ENCODE measurements at places on chromosomes 6 and 20.
A peak's percentile ranks its signal among the peaks of the same experiment; 100 is the strongest.

- DNase-seq = peak; percentile 59
Observed at GRCh38 chr6:111642463-111643158, 36.9 kb upstream of the TRAF3IP2 start.

DNA sequence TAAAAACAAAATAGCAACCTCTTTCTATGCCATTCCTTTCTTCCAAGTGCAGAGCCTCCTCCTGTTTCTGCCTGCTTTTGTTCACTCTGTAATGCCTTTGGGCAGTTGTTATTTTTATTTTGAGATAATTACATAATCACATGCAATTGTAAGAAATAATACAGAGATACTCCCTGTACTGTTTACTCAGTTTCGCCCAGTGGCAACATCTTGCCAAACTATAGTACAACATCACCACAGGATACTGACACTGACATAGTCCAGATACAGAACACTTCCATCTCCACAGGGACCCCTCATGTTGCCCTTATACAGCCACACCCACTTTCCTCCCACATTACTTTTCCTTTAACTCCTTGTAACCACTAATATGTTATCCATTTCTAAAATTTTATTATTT is 59.7 kb downstream of the BANF2 start:
- no peak for DNase-seq

- no peak for DNase-seq
Observed at GRCh38 chr20:35598899-35599775, 16.5 kb upstream of the SPAG4 start.

DNA sequence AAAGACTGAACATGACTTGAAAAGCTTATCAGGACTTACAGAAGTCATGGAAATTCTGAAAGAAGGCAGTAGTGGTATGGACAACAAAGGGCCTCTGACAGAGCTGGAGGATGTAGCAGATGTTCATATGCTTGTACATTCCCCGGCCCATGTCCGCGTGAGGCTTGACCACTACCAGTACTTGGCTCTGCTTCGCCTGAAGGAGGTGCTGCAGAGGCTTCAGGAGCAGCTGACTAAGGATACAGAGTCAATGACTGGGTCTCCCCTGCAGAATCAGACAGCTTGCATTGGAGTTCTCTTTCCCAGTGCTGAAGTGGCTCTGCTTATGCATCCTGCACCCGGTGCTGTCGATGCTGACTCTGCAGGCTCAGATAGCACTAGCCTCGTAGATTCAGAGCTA is 29.2 kb downstream of the TAF11 start:
- no peak for DNase-seq

- no peak for DNase-seq
Observed at GRCh38 chr6:145086197-145086596, 649.1 kb downstream of the EPM2A start.

- peak; percentile 80 for DNase-seq
Observed at GRCh38 chr20:1437235-1437904, 29.3 kb downstream of the NSFL1C start.

DNA sequence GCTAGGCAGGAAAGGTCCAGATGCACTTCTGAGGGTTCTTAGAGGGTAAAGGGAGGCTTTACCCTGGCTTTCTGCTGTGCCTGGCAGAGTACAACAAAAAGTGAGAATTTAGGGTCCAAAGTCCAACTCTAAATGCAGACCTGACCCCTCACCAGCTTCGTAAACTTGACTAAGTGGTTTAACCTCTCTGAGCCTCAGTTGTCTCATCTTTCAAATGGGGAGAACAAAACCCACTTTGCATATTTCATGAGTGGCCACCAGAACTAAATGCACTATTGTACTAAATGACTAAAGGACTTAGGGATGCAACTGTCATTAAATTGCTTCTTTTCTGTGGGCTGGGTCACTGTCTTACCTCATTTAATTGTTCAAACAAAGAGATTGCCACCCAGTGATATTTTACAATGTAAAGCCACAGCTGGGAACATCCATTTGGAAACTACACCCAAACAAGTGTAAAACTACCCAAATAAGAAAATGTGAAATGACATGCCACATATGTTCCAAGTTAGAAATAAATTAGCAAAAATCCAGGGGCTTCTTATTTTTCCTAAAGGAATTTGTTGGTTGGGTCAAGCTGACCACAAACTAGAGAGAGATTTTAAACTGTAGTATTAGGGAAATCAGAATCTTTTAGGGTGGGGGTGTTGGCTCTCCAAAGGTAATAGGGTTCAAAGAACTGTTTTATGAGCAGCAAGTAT is 48.3 kb upstream of the RIN2 start:
- DNase-seq = no peak

DNA sequence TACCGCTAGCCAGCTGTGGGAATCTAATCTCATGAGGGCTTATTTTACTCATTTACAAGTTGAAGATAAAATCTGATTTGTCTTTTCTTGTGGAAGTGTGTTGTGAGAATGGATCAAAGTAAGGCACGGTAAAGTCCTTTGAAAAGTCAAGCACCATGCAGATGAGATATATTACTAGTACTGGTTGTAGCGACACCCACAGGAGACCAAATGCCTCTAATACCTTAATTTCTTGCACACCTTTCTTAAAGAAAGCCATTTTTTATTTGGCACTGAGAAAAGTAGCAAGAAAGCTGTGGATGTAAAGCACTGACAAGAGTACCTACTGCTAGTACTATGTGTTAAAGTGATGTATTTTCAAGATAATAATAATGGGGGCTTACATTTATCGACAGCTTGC is 191.0 kb upstream of the MMS22L start:
- no peak for DNase-seq

DNA sequence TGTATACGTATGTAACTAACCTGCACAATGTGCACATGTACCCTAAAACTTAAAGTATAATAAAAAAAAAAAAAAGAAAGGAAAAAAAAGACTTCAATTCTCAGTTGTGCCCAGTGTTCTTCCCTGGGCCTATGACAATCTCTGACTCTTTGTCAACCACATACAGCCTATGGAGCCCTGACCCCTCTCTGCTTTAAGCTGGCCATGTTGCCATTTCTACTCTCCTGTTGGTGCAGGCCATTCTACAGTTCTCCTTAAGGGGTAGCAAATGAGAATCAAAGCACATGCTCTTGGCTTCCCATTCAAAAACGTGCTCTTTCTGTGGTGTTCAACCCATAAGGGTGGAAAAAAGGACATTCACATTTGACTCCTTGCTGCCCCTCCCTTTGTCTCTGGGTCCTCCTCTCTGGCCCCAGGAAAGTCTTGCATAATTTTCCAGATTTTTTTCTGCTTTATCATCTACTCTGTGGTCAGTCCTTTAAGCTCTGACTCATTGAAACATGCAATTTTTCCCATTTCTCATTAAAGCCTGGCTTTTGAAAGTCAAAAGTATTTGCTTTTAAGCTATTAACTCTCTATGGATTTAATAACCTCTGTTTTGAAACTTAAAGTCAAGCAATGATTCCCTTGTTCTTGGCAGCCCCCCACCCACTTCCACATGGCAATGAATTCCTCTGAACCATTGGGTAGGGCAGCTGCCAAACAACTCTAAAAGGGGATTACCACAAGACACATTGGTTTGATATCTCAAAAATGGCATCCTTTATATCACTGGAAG is 208.6 kb upstream of the MCHR2 start:
- no peak for DNase-seq

GRCh38 chr20:1943275-1944002 is 48.2 kb downstream of the SIRPA start:
- DNase-seq = no peak

- no peak for DNase-seq
Observed at GRCh38 chr20:63268256-63268655, 4.4 kb upstream of the ARFGAP1 start.

GRCh38 chr6:75114806-75115205 is 91.0 kb downstream of the COL12A1 start:
- DNase-seq = no peak

GRCh38 chr6:12715437-12715836 is 1.1 kb upstream of the PHACTR1 start:
- DNase-seq = no peak

- DNase-seq = no peak
Observed at GRCh38 chr6:93523365-93523764, 104.0 kb upstream of the EPHA7 start.

DNA sequence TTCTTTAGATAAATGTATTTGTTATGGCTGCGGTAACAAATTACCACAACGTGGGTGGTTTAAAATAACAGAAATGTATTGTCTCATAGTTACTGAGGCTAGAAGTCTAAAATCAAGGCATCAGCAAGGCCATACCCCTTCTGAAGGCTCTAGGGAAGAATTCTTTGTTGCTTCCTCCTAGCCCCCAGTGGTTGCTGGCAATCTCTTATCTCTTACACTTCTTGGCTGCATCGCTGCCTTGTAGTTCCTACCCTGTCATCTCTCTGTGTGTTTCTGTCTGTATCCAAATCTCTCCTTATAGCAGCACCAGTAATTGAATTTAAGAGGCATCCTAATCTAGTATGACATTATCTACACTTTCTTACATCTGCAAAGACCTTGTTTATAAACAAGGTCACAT is 534.7 kb downstream of the PHF3 start:
- DNase-seq = no peak

DNA sequence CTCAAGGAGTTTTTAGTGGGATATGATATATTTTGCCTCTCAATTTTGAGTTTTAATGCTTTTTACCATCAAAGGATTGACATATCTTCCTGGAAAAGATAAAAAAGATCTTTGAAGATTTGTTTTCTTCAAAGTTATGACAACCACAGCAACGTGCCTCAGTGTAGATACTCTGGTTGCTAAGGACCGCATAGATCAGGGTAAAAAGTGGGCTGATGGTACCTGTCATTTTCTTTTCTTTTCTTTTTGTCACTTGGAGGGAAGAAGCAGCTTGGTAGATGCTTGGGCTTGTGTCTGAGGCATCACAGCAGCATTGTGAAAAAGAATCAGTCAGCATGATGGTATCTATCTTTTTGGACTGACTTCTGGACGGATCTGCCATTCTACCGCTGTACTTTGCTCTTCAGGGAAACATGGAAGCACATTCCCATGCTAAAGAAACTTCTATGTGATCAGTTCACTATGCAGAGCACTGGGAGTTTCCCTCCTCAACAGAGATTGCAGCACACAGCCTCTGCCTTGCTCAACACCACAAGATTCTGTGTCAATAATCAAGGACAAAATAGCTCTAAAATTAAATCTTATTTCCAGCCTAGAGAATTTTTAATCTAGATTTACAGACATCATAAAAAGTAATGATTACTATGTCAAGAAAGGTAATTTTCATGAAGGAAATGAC is 54.8 kb upstream of the SGK1 start:
- no peak for DNase-seq

DNA sequence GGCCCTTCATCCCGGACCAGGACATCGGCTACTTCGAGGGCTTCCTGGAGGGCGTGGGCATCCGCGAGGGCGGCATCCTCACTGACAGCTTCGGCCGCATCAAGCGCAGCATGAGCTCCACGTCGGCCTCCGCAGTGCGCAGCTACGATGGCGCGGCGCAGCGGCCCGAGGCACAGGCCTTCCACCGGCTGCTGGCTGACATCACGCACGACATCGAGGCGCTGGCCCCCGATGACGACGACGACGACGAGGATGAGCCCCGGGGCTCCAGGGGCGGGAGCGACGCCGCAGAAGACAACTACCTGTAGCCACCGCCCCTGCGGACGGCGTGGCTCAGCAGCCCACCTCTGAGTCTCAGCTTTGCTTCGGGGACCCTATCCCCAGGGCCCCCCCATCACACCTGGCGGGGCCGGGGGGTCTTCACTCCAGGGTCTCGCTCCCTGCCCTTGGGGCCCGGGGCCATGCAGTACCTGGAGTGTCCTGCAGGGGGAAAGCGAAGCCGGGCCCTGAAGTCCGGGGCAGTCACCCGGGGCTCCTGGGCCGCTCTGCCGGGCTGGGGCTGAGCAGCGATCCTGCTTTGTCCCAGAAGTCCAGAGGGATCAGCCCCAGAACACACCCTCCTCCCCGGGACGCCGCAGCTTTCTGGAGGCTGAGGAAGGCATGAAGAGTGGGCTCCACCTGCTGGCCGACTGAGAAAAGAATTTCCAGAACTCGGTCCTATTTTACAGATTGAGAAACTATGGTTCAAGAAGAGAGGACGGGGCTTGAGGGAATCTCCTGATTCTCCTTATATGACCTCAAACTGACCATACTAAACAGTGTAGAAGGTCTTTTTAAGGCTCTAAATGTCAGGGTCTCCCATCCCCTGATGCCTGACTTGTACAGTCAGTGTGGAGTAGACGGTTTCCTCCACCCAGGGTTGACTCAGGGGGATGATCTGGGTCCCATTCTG is 20.8 kb upstream of the HCK start:
- peak; percentile 67 for DNase-seq

DNA sequence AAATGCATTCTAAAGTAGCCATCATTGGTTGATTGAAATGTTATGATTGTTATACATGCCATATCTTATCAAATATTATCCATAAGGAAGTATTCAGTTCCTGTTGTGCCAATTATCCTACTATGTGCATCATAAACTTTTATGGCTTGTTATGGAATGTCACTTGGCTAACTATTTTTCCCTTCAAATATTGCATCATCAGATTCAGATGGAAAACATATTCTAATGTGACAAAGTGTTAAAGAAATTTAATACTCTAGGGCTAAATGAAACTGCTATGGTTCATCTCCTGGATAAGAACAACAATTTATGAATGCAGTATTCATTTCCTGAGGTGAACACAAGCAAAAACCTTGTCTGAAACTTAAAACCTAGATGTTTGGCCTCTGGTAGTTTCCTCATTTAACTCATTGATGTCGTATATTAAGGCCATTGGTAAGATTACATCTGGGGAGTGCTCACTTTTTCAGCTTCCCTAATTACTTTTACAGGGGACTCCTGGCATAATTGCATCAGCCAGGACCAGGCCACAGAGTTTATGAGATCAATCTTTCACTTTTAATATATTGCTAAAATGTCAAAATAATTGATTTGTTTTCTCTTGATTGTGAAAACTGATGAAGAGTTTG is 134.9 kb upstream of the CEP162 start:
- no peak for DNase-seq

- DNase-seq = no peak
Observed at GRCh38 chr6:155493694-155494143, 38.1 kb upstream of the NOX3 start.

GRCh38 chr6:43831191-43831590 is 61.2 kb downstream of the VEGFA start:
- DNase-seq = no peak

GRCh38 chr20:46062151-46062550 is 27.6 kb downstream of the NCOA5 start:
- DNase-seq = no peak

GRCh38 chr6:6927521-6928361 is 180.0 kb upstream of the RREB1 start:
- no peak for DNase-seq

- no peak for DNase-seq
Observed at GRCh38 chr6:37700620-37700973, 2.9 kb upstream of the MDGA1 start.

- DNase-seq = no peak
Observed at GRCh38 chr6:148924226-148925012, 177.6 kb downstream of the UST start.

- no peak for DNase-seq
Observed at GRCh38 chr20:63183422-63184146, 32.3 kb downstream of the YTHDF1 start.

GRCh38 chr20:44215125-44215524 is 4.6 kb upstream of the OSER1 start:
- peak; percentile 81 for DNase-seq

- no peak for DNase-seq
Observed at GRCh38 chr6:15547400-15547799, 115.4 kb downstream of the DTNBP1 start.

- no peak for DNase-seq
Observed at GRCh38 chr6:163761481-163761880, 347.0 kb downstream of the QKI start.
